ENCODE measurements at places on chromosomes 11 and 22. TPM values are rescaled to one million over a fixed set of nuclear protein-coding genes. Genes with fewer than 3 reads are reported as not detected.

- peaks cover 63% of the 10 kb centered on the region for H3K4me1 ChIP-seq
- H3K36me3 ChIP-seq: peaks cover 73% of the 10 kb centered on the region
- no peak for DNase-seq
- no peaks in the 10 kb centered on the region for H3K27me3 ChIP-seq
Measured at GRCh38 chr11:860234-861104, 17.8 kb downstream of the TSPAN4 start.

- H3K4me3 ChIP-seq: no peak overlapping the region
- H3K27me3 ChIP-seq: no peaks in the 10 kb centered on the region
- H3K27ac ChIP-seq: no peak overlapping the region
- H3K4me1 ChIP-seq: no peaks in the 10 kb centered on the region
Measured at GRCh38 chr22:36177160-36177559, 16.6 kb upstream of the APOL3 start.

DNA sequence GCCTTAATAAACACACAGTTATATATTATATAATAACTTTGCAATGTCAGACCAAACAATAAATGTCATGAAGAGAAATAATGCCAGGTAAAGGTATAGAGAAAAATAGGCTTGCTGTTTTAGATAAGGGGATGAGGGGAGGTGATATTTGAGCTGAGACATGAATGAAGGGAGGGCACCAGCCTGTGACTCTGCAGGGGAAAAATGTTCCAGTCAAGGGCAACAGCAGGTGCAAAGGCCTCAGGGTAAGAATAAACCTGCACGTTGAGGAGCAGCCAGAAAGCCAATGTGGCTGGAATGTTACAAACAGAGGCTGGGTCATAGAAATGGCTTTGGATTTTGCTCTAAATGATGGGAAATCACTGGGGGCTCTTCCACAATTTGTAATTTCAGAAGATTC, 519.6 kb downstream of the SOX6 start:
- H3K4me1 ChIP-seq: peaks cover under 1% of the 10 kb centered on the region
- no peak overlapping the region for H3K27ac ChIP-seq
- H3K27me3 ChIP-seq: no peaks in the 10 kb centered on the region
- no peaks in the 10 kb centered on the region for H3K36me3 ChIP-seq
- no peak for DNase-seq
- no peak overlapping the region for H3K4me3 ChIP-seq

GRCh38 chr22:42544686-42545085, 9.1 kb upstream of the SERHL2 start:
- H3K36me3 ChIP-seq: no peaks in the 10 kb centered on the region
- no peaks in the 10 kb centered on the region for H3K27me3 ChIP-seq
- no peak overlapping the region for H3K4me3 ChIP-seq

DNA sequence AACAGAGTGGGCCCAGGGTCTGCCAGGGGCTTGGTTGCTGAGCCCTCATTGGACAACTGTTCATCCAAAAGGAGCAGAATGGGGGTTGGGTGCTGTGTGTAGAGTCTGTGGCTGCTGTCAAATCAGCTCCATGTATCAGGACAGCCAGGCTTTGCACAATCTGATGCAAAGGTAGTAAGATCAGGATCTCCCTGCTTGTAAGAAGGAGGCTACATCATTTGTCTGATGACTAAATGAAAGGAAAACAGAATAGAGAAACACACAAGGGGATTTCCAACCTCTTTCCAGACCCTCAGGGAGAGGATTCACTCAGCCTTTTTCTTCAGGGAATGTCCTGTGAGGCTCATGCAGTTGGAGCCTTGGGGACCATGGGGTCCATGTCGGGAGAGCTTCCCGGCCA, 7.2 kb downstream of the MICAL2 start:
- no peak for DNase-seq
- H3K4me3 ChIP-seq: no peak overlapping the region
- H3K36me3 ChIP-seq: no peaks in the 10 kb centered on the region
- H3K27me3 ChIP-seq: peaks cover 12% of the 10 kb centered on the region
- H3K27ac ChIP-seq: no peak overlapping the region

DNA sequence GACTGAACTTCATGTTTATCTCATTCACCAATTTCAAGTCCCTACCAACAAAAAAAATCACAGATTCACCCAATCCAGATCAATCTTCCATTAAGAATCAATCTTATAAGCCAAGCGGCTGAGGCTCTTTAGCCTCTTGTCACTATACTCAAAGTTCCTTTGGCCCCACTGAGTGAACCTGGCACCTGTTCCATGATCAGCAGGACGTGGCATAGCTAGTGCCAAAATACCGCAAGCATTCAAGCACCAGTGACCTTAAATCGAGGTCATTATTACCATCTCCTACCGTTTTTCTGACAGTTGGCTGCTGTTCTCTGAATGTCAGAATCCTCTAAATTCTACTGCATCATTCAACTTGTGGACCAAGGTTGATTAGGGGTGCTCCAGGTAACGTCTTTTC, 141.2 kb downstream of the CADM1 start:
- no peaks in the 10 kb centered on the region for H3K36me3 ChIP-seq
- DNase-seq: no peak
- H3K27ac ChIP-seq: no peak overlapping the region
- no peaks in the 10 kb centered on the region for H3K27me3 ChIP-seq
- H3K4me3 ChIP-seq: no peak overlapping the region

- no peak overlapping the region for H3K4me3 ChIP-seq
- no peaks in the 10 kb centered on the region for H3K27me3 ChIP-seq
- no peaks in the 10 kb centered on the region for H3K4me1 ChIP-seq
Measured at GRCh38 chr11:60130496-60130895, 42.0 kb downstream of the MS4A2 start.

Gene VPS37C
- 4.8 TPM for total RNA-seq

- no peak for DNase-seq
- no peak overlapping the region for H3K27ac ChIP-seq
- no peaks in the 10 kb centered on the region for H3K4me1 ChIP-seq
- no peaks in the 10 kb centered on the region for H3K27me3 ChIP-seq
- no peak overlapping the region for H3K4me3 ChIP-seq
Measured at GRCh38 chr11:60889869-60890311, 16.5 kb downstream of the PRPF19 start.

GRCh38 chr11:58609723-58610122, 12.7 kb upstream of the CNTF start:
- no peaks in the 10 kb centered on the region for H3K36me3 ChIP-seq
- no peak overlapping the region for H3K4me3 ChIP-seq
- no peak for DNase-seq
- no peaks in the 10 kb centered on the region for H3K27me3 ChIP-seq
- no peaks in the 10 kb centered on the region for H3K4me1 ChIP-seq
- H3K27ac ChIP-seq: no peak overlapping the region

GRCh38 chr11:94525546-94526324, 13.5 kb downstream of the C11orf97 start:
- no peak overlapping the region for H3K27ac ChIP-seq
- no peaks in the 10 kb centered on the region for H3K36me3 ChIP-seq
- H3K27me3 ChIP-seq: no peaks in the 10 kb centered on the region
- H3K4me3 ChIP-seq: no peak overlapping the region
- no peaks in the 10 kb centered on the region for H3K4me1 ChIP-seq
- DNase-seq: no peak

DNA sequence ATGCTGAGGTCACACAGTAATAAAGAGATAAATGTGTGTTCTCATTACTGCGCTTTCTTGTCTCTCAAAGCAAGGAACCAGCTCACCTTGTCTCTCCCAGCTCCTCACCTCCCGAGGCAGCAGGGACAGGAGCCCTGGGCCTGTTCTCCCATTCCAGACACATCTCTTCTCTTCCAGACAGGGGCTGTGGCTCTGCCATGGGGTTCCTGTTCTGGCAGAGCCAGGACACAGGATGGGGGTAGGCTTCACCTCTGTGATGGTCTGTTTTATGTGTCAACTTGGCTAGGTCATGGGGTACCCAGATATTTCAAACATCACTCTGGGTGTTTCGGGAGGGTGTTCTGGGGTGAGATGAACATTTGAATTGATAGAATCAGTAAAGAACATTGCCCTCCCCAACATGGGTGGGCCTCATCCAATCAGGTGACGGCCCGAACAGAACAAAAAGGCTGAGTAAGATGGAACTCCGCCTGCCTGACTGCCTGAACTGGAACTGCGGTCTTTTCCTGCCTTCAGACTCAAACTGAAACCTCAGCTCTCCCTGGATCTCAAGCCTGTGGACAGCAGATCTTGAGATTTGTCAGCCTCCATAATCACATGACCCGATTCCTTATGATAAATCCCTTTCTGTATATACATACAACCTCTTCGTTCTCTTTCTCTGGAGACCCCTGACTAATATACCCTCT, 2.0 kb upstream of the VSIG10L2 start:
- H3K4me1 ChIP-seq: peaks cover 17% of the 10 kb centered on the region
- DNase-seq: no peak
- H3K27me3 ChIP-seq: peaks cover 6% of the 10 kb centered on the region

Gene NEAT1
- 27.4 TPM for total RNA-seq

DNA sequence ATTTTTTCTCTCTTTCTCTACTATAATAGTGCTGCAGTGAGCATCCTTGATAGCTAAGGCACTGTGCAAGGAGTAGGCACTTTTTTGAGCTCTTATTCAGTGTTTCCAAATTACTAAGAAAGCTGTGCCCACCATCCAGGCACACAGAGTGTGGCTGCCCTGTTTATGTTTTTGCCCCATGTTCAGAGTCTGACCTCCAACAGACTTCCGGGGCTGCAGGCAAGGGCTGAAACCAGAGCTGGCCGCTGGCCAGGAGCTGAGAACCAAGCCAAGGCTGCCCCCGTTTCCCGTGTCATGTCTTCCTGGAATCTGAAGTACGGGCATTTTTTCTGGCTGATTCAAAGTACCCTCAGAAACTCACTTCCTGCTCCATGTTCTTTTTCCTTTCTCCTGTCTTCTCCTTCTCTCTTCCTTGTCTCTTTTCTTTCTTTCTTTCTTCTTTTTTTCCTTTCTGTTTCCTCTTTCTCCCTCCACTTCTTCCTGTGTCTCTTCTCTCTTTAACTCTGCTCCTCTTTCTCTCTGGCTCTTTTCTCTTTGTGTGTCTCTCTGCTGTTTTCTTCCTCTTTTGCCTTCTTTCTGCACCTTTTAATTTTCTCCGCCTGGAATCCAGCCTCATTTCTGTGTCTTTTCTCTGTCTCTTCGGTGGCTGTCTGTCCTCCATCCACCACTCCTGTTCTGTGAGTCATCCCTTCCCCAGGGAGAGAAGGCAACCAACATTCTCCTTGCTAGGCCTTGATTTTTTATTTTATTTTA, 17.0 kb upstream of the KCTD14 start:
- no peak for DNase-seq
- H3K27me3 ChIP-seq: no peaks in the 10 kb centered on the region
- peak overlapping the region; percentile 84 for H3K27ac ChIP-seq

Gene OR2D3
- total RNA-seq: not detected

- no peak overlapping the region for H3K27ac ChIP-seq
- no peak overlapping the region for H3K4me3 ChIP-seq
- H3K27me3 ChIP-seq: no peaks in the 10 kb centered on the region
- peaks cover 4% of the 10 kb centered on the region for H3K4me1 ChIP-seq
Measured at GRCh38 chr22:31269892-31270579, 22.3 kb downstream of the PIK3IP1 start.

GRCh38 chr11:68828957-68829356, 12.8 kb downstream of the CPT1A start:
- no peak overlapping the region for H3K4me3 ChIP-seq
- H3K36me3 ChIP-seq: peaks cover 12% of the 10 kb centered on the region
- no peaks in the 10 kb centered on the region for H3K27me3 ChIP-seq
- no peak overlapping the region for H3K27ac ChIP-seq
- no peak for DNase-seq

GRCh38 chr11:128862908-128863660, 4.0 kb downstream of the KCNJ1 start:
- H3K27me3 ChIP-seq: no peaks in the 10 kb centered on the region
- H3K4me1 ChIP-seq: peaks cover 12% of the 10 kb centered on the region
- H3K36me3 ChIP-seq: no peaks in the 10 kb centered on the region
